ENCODE measurements at places on chromosomes 6 and 20.

DNA sequence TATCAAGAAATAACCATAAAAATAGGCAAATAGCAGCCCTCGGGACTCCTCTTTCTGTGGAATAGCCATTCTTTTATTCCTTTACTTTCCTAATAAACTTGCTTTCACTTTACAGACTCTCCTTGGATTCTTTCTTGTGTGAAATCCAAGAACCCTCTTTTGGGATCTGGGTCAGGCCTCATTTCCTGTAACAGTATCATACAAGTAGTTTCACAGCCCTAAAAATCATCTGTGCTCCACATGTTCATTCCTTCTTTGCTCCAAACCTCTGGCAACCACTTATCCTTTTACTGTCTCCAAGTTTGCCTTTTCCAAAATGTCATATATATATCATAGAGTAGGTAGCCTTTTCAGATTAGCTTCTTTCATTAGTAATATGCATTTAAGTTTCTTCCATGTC lies 13.5 kb upstream of the NT5E start:
- DNase-seq: no peak

DNA sequence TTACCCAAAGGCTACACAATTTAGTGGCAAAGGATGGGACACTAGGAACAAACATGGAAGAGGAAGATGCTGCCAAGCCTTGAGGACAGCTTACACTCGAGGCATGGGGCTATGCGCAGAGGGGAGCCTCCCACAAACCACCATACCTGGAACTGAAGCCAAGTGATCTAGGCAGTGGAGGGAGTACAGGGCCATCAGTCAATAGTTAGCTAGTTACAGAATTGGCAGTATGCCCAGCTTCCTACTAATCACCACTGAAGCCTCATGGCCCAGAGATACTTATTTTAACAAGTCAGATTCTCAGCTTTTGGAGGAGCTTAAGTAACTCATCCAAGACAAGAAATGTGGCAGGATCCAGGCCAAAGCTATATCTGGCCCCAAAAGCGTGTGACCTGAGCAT lies 226.6 kb upstream of the MOCS1 start:
- peak; percentile 99 for DNase-seq

DNA sequence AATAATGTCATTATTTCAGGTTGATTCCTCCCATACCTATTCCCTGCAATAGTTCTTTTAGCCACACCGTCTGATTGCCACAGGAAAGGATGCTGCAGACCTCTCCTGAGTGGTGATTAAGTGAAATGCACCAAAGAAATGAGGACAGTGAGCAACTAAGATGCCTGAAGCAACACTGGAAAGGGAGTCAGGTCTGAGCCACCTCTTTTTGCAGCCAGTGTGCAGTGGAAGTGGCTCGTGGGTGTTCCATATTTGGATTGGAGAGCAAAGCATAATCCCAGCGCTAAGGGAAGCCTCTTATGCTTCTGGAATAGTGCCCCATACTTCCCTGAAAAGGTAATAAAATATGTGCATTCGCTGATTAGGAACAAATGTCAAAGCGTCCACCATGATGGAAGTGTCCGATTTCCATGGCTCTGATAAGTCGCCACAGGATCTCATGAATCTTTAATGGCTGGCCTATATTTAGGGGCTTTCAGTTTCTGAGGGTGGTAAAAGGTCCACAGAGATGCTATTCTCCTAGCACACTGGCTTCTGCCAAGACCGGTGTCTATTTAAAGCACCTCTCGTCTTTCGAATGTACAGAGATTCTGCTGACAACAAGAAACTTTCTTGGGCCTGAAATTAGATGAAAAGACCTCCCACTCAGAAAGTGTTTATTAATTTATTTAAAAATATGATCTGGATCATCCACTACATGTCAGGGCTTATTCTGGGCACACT lies 253.9 kb downstream of the SLC24A3 start:
- no peak for DNase-seq

DNA sequence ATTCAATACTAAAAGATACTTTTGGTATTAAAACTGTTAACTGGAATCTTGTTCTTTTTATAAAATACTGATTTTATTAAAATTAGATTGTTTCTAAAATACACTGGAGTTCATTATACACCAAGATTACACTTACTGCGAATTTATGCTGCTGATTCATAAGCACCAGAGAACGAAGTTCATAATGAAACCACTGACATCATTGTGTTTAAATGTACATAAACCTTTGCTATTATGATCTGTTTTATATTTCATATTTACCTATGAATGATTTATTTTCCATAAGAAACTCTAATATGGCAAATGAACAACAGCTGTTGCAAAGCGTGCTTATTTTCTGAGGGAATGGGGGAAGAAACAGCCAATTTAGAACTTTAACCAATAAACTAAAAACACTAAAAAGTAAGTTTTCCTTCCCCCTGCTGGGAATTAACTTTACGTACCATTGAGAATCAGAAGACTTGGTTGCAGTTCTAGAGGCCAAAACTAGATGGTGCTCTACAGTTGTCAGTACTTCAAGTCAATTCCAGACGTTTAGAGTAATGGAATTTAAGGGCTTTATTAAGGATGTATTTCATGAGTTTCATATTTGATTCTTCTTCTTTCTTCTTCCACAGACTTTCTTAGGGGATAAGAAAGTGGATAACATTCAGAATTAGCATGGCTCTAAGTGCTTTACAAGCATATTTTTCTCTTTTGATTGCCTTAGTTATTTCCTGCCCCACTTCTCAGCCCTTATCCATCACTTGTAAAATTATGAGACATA lies 30.8 kb upstream of the COL19A1 start:
- peak; percentile 59 for DNase-seq

DNA sequence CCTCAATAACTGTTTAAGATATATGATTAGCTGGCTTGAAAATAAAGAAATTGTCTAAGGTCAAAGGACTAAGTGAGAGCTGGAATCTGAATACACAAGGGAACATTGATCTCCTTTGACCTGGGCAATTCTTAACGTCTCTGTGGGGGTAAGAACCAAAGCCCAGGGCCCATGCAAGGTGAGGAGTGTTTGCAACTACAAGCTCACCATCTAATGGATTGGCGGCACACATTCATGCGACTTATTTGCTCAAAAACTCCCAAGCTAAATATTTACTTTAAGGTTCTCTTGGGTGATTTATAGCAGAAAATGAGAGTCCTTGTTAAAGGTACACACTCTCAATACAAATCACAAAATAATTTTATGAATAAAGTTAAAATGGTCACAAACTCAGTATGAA lies 392.0 kb upstream of the FLRT3 start:
- no peak for DNase-seq

DNA sequence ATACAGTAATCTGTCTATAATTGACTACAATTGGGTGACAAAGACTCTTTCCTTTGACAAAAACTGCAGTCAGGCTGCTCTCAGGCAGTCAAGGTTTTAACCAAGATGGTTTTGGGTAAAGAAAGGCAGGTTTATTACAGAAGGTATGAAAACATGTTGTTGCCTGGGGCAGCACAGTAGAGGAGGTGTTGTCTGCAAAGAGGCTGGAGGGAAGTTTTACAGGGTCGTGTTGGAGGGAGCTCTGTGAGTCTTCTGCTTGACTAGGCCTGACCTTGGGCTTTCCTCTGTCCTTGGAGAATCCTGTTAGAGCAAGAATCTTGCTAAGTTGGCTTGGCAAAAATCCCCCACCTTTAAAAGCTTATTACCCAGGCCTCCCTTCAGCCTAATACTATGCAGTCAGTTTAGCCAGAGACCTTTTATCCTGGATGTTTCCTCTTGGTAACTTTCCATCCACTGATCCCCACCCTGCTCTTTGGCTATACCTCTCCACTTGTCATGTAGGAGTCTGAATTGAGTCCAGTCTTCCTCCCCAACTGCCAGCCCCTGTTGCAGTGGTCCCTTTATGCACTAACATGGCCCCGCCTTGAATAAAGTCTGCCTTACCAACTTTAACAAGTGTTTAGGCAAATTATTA lies 143.0 kb upstream of the SLC22A16 start:
- no peak for DNase-seq

GRCh38 chr6:80438772-80439171 lies 332.3 kb downstream of the BCKDHB start:
- DNase-seq: peak; percentile 7

DNA sequence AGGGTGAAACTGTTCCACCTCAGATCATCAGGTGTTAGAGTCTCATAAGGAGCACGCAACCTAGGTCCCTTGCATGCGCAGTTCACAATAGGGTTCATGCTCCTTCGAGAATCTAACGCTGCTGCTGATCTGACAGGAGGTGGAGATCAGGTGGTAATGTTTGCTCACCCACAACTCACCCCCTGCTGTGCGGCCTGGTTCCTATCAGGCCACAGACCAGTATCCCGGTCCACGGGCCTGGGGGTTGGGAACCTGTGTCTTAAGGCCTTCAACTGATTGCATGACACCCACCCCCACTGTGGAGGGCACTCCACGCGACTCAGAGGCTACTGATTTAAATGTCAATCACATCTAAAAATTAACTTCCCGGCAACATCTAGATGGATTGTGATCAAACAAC lies 411.2 kb upstream of the SULF2 start:
- DNase-seq: no peak

DNA sequence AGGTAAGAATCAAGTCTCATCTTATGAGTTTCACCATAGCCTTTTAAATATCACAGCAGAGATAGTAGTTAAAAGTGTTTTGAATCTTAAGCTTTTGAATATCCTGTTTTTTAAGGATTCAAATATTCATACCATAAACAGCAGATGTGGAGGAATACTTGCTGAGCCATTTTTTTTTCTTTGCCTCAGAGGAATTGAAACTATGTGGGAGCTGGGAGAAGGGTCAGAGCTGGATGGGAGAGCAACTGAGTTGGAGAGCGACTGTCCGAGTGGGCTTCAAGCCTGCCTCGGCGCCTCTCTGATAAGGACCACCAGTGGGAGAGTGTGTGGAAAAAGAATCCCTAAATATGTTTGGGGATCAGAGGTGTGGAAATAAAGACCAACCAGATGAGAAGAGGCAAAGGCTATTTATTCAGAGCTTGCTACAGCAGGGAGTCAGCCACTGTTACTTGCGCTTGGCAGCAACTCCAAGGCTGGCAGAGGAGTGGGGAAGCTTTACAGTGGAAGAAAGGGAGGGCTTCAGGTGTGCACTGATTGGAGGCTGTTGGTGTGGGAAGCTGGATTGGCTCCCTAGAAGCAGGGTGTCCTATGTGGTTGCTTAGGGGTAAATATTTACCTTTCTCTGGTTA lies 34.3 kb upstream of the MCUR1 start:
- DNase-seq: peak; percentile 28

GRCh38 chr20:40489886-40490285 lies 199.2 kb downstream of the MAFB start:
- no peak for DNase-seq

DNA sequence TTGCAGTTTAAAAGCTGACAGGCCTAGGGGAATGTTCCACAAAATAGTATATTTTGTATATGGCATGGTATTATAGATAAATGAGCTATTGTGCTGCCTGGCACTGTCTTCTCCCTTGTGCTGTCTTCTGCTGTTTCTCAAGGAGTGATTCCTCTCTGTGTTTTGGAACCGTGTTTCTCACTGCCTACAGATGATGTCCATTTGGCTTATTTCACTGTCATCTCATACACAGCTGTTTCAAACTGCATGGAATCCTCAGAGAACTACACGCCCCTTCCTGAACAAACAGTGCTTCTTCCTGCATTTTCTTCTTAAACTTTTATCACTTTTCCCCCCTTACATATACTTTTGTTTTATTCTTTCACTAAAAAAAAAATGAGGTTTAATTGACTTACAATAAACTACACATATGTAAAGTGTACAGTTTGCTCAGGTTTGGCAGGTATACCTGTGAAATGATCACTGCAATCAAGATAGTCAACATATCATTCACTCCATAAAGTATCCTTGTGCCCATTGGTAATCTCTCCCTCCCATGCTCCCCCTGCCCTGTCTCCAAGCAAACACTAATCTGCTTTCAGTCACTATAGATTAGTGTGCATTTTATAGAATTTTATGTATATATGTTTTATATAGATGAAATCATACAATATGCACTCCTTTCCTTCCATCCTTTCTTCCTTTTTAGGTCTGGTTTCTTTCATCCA lies 43.0 kb downstream of the CBFA2T2 start:
- no peak for DNase-seq
